ENCODE measurements at places on chromosomes 16 and 17.

GRCh38 chr16:47916266-47916665 is 239.5 kb downstream of the ABCC12 start:
- peak; percentile 35 for DNase-seq

GRCh38 chr17:7329997-7330637 is 982 bp upstream of the NEURL4 start:
- DNase-seq = peak; percentile 77

DNA sequence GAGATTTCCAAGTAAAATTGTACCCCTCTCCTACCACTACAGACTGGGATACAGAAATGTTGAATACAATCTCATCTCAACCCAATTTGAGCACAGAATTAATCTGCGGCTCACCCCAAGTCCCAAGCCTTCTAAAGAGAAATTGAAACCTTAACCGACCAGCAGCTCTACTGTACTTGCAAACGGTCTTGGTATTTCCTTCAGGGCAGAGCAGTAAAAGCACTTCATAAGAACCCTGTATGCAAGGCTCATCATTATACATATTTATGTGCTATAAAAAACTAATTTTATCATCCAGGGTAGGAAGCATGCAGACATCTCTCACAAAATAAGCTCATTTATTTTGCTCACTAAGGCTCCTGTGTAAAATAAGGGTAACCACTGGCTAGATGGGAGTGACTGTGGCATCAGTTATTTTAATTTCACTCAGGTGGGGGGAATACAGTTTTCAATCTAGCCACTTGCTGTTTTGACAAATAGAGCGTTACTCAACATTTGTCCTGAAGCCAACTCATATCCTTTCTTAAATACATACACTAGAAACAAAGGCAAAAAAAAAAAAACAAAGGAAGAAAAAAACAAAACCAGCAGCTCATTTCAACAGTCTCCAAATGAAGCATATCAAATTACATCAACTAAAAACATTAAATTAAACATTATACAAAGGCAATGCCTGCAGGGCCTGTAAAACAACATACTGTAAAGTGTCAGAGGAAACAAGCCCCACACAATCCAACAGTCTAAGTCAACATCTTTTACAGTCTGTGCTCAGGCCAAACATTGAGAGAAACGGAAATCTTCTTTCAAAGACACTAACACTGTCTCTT is 65.0 kb downstream of the PARN start:
- DNase-seq = peak; percentile 21

DNA sequence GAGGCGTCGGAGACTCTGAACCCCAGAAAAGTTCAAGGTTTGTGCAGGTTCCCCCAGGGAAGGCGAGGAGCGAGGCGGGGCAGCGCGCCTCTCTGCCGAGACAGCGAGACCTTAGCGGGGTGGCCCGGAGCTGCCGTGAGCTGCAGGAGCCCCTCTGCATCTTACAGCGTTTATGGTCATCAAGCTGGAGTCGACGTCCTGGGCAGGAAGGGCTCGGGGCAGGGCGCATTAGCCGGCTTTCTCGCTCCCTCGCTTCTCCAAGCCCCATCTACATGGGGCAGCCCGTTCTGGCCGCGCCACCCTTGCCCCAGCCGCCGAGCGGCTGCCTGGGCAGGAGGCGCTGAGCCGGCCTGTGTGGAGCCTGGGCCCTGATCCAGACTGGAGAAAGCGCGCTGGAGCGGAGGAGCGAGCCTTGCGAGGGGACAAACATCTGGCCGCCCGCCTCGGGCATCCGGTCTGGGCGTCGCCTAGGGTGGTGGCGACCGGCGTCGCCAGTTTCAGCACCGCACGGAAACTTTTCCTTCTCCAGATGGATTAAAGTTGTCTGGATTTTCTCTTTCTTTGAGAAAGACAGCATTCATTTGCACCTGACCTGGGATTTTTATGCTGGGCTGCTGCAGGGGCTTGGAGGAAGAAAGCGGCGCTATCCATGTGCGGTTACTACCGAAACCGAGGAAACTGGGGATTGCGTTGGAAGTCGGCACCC is 750 bp downstream of the TMEM132E start:
- no peak for DNase-seq

GRCh38 chr17:62110923-62111484 is 45.9 kb upstream of the MED13 start:
- no peak for DNase-seq

DNA sequence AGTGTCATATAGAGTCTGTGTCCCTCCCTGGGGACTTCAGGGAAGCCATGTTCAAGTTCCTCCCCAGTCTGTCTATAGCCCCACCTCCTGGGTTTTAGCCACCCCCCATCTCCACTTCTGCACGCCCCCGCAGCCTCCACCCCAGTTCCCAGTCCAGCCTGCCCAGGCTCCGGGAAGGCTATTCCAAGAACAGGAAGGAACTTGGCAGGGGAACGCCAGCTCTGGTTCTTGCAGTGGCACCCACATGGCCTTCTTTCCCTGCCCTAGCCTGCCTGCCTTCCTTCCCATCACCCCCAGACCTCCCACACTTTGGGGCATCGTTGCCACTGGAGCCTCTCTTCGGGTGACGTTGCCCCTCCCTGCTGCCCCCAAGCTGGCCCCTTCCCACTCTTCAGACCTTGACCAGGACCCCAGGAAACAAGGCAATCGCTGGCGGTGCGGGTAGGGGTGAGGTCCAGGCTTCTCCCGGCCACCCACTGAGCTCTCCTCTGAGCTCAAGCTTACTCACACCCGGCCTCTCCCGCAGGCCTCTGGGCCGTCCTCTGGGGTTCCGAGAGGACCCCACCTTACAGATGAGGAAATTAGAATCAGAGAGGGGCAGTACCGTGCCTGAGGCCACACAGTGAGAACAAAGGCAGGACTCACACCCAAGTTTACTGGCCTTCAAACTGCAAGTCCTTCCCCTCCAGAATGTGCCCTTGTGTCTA is 9.2 kb upstream of the CES4A start:
- peak; percentile 17 for DNase-seq

- DNase-seq = no peak
Observed at GRCh38 chr17:66980896-66981295, 16.4 kb downstream of the CACNG4 start.

- no peak for DNase-seq
Observed at GRCh38 chr16:12587170-12587569, 216.5 kb downstream of the CPPED1 start.

Data from fibroblast of lung (primary cell).